ENCODE measurements at places on chromosomes 11 and 22.

DNA sequence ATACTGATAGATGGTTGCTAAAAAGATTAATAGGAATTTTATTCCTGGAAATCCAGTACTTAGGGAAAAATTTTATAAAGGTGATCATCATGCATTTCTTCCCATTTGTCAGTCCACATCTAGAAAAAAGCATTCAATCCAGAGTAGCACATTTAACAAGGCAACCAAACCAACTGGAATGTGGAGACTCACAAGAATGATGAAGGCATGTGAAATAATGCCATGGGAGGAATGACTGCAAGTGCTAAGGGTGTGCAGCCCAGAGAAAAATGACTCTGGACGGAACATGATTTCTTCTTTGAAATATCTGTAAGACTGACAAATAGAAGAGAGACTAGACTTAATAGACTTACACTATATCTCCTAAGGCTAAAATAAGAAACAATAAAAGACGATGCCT, 33.8 kb downstream of the BLID start:
- DNase-seq, result peak; percentile 73

GRCh38 chr11:77213589-77214428, 85.8 kb downstream of the MYO7A start:
- no peak for DNase-seq

DNA sequence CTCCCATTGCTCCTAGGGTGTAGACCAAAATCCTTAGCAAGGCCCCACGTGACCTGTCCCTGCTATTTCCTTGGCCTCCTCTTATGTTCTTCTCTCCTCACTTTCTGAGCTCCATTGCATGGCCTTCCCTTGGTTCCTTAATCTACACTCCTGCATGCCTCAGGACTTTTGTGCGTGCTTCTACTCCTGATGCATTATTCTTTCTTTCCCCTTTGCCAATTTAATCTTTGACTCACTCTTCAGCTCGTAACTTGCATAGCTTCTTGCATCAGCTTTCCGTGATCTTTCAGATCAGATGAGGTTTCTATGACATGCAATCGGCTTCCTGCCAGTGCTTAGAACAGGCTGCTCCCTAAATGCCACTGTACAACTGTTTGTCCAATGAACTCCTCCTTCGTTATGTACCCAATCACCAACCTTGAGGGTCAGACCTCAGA, 261.6 kb upstream of the CADM1 start:
- peak; percentile 67 for DNase-seq

DNA sequence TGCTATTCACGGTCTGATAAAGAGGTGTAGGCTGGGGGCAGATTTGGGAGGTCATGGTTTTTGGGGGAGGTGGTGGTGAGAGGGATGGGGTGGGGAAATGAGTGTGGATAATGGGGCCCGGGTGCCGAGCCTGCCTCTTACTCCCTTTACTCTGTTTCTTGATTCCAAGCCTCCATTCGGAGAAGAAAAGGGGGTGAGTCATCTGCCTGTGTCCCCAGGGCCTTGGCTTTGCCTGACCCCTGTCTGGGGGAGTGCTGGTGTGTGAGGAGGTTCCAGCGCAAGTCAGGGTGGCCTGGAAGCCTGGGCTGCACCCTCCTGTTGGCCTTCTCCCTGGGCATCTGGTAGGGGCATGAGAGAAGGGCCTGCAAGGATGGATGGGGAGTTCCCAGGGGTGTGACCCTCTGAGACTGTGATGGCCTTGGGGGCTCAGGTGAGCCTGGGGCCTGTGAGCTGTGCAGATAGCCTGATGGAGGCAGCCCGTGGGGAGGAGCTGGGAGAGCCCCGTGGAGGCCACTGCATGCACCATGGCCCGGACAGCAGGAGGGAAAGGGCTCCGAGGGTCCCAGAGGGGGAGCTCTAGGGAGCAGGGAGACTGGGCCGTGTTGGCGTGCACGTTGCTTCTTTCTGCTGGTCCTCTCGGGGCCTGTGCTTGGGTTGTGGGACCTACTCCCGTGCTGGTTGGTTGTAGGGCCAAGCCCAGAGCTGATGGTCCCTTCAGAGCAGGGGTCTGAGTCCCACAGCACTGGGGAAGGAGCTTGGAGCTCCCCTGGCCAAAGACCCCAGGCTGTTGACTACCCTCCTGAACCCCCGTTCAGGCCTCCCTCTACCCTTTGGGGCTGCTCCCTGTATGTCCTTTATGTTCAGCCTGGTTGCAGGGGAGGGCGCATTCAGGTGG, 26.3 kb upstream of the ACR start:
- DNase-seq, result no peak

DNA sequence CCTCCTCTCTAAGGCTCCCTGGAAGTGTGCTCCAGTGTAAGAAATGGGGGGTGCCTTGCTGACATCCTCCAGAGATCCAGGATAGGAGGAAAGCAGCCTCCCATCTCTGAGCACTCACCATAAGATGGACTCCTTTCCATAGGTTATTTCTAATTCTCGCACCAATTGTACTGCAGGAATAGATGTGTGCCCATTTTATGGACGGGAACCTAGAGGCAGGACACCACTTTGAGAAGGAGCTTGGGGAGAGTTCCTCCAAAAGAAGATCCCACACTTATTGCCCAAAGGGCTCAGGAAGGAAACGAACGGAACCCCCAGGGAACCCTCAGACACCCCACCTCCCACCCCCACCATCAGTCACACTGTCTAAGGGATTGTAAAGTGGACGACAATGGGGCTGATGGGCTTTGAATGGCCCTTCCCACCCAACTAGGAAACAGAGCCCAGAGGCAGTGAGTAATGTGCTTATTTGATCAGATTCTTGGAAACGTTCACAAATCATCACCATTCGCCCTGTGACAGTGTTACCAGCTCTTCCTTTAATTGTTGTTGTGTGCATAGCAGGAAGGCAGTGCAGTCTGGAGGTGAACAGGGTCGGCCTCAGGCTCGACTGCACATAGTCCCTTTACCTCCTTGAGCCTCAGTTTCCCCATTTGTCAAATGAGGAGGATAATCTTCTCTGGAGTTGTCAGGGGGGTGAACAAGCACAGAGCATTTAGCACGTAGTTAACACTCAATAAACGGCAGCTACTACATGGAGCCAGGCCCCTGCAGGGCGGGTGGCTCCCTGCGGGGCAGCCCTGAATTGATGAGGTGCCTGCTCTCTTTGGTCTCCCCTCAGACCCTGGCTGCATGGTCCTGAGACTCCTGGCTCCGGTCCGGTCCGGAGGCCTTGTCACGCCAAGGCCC, 8.4 kb upstream of the MN1 start:
- DNase-seq, result no peak

All from fibroblast of skin of back (primary cell).